GF-D8 (cell line): ENCODE measurements at places on chromosomes 12 and 14.

DNA sequence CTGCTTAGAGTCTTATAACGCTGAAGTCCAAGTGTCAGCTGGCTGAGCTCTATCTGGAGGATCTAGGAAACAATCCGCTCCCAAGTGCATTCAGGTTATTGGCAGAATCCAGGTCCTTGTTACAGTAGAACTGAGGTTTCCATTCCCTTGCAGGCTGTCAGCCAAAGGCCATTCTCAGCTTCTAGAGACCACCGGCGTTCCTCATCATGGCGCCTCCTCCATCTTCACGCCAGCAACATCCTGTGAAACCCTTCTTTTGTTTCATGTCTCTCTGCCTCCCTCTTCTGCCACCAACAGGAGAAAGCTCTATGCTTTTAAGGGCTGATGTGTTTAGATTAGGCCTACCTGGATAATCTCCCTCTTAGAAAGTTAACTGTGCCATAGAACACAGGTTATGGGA lies 133.0 kb upstream of the RASSF8 start:
- DNase-seq, result no peak

DNA sequence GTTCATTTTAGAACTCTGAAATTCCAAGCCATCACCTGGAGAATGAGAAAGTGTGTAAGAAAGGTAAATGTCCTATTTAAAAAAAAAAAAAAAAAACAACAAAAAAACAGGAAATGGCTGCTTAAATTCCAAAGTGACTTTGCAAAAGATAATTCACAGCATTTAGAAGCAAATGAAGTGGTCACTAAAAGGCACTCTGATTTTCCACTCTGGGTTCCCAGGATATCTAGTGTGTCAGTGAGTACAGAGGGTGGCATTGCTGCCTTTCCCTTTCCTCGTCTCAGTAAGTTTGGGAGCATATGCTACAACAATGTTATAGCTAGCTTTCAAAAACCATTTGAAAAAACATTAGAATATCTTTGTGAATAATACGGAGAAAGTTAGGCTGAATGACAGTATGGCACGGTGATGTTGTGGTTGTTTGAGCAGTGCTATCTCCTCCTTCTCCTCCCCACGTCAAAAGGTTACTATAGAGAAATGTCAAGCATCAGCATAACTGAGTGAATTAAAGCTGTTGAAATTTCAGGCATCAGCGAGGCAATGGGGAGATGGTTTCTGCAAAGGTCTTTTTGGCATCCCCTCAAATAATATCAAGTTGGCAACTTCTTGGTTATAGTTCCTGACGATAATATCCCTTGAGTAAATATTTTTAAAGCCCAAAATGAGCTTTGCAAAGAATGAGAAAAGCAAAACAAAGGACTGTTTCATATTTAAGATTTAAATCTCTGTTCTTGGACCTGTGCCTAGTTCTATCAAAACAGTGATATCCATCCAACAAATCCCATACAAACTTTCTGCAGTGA lies 164.5 kb upstream of the E2F7 start:
- no peak for DNase-seq

- DNase-seq, result no peak
Measured at GRCh38 chr12:6084261-6084968, 40.1 kb downstream of the VWF start.

DNA sequence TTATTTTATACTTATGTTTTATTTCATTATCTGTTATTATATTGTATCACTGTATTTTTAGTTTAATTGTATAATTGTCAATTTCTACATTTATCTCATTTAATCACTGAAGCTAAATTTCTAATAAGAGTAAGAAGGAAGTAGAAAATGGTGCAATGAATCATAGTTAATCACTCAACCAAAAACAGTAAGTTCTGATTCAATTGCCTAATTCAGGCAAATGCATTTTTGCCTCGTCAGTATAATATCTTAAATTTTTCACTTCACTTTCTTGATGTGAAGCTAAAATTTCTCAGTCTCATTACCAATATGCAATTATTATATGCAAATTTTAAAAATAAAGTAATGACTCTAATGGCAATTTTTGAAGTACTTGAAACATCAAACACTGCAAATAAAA lies 340.5 kb upstream of the USP15 start:
- DNase-seq, result no peak

DNA sequence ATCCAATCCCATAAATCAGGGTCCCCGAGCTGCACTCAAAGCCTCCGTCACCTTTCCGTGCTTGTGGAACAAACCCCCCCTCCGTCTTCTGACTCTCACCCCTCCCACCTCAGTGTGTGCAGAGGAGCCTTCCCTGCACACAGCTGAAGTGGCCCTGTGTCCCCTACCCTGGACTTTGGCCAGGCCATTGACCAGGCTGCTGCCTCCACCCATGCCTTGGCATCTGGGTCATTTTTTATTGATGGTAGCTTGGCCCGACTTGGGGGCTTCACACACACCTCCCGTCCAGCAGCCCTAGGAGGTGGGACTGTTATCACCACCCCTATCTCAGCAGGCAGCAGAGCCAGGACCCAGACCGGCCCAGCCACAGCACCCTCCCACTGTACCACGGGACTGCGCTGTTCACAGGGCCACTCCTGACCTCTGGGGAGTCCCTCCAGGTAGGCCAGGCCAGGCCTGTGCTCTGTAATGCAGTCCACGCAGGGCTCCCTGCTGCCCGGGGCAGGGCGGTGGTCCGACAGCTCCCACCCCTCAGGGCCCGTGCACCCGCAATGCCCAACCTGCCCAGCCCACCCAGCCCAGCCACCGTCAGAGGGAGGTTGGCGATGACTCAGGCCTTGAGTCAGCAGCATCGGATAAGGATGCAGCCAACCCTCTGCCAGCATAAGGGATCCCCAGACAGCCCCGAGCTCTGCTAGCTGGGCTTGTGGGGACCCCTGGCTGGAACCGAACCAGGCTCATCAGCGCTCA lies 9.2 kb upstream of the INF2 start:
- DNase-seq, result no peak
